ENCODE measurements at places on chromosomes 3 and 15.

DNA sequence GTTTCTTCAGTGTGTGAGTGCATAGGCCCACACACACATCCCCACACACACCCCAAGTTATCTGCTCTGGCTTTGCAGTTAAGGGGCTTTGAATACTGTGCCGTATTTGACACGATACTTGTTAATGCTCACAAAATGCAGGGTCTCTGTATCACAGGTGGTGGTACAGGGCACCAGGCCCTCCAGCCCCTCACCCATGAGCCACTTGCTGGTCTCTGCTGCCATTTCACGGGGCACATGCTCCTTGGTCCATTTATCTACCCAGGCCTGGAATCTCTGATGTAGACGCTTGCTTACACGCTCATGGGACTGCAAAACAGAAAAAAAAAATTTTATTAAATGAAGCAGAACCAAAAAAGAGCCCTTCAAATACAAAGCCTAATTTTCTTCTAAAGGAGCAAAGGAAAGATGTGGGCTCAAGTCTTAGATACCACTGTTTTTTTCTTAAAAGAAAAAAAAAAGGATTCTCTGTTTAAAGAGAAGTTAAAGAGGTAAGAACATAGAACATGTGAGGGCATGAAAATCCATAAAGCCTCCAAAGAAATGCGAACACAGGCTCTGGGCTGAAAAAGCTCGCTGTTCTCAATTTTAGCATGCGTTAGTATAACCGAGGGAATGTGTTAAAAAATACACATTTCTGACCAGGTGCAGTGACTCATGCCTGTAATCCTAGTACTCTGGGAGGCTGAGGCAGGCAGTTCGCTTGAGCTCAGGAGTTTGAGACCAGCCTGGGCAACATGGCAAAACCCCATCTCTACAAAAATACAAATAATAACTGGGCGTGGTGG is 3.7 kb upstream of the MAN2C1 start:
- no peak for DNase-seq

- no peak for DNase-seq
Observed at GRCh38 chr15:89885611-89886010, 8.2 kb downstream of the AP3S2 start.

- DNase-seq, result no peak
Observed at GRCh38 chr3:183233966-183234365, 19.1 kb upstream of the B3GNT5 start.

DNA sequence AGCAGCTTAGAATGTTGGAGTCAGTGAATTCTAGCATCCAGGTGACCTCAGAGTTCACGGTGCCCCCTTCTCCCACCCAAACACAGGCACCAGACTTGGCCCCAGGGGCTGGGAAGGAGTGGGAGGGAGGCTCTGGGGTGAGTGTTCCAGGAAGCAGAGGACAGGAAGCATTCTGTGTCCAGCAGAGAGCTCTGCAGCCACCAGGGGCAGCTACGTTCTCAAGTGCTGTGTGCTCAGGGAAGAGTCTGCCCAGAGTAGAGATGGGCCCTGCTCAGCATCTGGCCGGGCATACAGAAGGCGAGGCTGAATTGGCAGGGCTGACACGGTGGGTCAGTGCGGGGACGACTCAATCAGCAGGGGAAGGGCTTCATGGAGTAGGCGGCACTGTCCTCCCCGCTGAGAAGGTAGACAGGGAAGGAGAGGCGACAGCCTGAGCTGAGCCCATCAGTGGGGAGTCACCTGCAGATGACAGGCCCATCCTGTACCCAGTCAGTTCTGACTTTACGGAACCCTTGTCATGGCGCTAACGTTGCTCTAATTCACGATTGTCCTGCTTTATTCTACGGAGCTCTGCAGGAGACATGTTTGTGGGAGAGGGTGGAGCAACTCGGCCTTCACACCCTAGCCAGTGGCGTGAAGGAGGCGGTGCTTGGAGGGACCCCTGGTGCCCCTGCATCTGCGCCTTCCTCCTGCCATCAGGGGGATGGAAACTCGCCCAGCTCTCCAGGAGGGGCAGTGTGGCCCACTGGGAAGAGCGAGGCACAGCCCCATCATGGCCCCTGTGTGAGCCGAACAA is 82.2 kb downstream of the C3orf70 start:
- peak; percentile 56 for DNase-seq

DNA sequence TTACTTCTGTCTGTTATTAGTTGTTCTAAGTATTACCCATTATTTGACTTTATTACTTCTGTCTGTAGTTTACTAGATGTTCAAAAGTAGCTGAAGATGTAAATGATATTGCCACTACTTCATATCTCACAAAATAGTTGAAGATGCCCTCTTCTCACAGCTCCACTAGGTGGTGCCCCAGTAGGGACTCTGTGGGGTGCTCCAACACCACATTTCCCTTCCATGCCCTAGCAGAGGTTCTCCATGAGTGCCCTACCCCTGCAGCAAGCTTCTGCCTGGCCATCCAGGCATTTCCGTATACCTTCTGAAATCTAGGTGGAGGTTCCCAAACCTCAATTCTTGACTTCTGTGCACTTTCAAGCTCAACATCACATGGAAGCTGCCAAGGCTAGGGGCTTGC is 80.8 kb downstream of the KCNH8 start:
- DNase-seq, result peak; percentile 5

DNA sequence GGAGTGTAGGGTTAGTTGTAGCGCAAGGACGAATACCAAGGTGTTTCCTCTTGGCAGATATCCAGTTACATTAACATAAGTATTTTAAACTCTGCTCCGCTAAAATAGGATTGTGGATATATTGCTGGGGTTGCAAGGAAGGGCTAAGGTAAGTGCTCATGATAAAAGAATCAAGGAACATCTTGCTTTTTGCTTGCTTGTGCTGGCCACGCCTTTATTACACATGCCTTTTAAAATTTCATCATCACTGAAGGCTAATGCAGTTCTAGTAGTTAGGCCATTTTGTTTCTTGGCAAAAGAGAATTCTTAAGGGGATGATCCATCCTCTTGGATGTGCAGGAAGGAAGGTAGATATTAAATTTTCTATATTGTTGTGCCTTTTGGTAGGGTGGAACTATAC is 415.6 kb upstream of the TPM1 start:
- DNase-seq, result peak; percentile 29

- DNase-seq, result no peak
Observed at GRCh38 chr3:160440687-160441086, 8.9 kb downstream of the TRIM59 start.

- peak; percentile 47 for DNase-seq
Observed at GRCh38 chr3:154132777-154133375, 11.7 kb downstream of the ARHGEF26 start.

GRCh38 chr15:35141743-35142471 is 56.8 kb upstream of the NANOGP8 start:
- no peak for DNase-seq

DNA sequence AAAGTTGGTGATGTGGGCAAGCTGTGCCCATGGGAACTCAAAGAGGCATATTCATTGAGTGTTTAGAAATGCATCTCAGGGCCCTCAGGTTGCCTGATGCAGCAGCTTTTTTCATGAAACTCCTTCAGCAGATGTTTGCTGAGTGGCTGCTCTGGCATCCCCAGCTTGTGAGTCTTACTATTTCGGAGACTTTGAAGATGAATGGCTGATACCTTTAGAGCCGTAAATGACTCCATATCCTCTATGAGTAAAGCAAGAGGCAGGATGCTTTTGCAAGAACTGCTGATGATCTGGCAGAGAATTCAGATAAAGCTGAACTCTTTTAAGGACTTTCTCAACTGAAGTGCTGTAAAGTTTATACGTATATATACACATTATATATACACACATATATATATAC is 384.3 kb downstream of the CACNA2D3 start:
- DNase-seq, result no peak

DNA sequence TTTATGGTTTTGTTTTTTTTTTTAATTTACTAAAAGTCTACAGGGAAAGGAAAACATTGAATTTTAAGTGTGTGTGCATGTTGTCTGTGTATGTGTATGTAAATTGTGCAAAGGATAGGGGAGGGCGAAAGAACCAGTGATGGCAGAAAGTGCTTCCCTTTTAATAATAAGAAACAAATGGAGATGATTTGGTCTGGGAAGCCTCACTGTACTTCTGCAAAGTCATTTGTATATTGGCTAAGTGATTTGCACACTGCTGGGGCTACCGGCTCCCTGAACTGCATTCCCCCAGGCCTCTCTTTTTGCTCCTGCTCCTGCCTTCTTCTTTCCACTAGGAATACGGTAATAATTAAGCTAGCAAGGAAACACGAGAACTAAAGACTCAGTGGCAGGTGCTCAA is 101.2 kb downstream of the CD47 start:
- DNase-seq, result no peak

GRCh38 chr15:76310475-76311099 is 682 bp downstream of the ETFA start:
- peak; percentile 57 for DNase-seq

DNA sequence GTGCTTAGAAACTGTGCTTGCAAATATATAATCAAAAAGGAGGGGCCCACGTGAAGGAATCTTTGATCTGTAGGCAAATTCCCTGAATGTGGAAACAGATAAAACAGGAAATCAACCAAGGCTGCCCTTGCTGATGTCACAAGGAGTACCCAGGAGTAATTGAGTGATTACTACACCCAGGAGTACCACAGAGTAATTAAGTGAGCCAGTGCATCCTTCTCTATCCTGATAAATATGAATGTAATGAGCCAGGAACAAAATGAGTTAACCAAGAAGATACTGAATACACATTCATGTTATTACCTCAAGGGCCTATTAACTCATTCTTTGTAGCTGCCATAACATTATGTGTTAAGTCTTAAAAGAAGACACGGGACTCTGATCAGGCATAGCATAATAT is 87.3 kb upstream of the POU1F1 start:
- no peak for DNase-seq

GRCh38 chr3:25169151-25169550 is 258.9 kb upstream of the RARB start:
- DNase-seq, result no peak

- DNase-seq, result no peak
Observed at GRCh38 chr15:31171731-31172130, 70.2 kb upstream of the TRPM1 start.

- no peak for DNase-seq
Observed at GRCh38 chr3:57423335-57423734, 120.8 kb downstream of the DNAH12 start.

DNA sequence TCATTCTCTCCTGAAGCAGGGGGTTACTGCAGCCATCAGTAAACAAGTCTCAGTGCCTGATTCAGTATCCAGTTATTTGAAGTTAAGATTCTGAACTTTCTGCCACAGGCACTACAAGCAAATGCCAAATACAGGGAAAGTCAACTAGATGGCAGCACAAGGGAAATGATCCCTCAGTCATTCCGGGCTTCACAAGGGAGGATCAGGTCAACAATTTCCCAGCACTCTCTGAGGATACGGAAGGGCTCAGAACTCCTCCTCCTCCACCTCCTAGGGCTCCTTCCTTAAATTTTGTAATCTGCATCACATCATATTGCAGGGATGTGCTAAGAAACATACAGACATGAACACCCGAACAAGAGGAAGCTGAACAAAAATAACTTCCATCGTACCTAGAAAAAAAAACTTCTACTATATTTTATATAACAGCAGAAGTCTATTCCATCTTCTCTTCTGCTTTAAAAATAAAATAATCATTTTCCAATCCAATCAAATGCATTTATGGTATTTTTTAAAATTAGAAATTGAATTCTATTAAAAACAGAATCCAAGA is 187.1 kb downstream of the FMN1 start:
- peak; percentile 37 for DNase-seq

GRCh38 chr15:45521596-45522327 is 793 bp downstream of the SLC30A4 start:
- peak; percentile 7 for DNase-seq

DNA sequence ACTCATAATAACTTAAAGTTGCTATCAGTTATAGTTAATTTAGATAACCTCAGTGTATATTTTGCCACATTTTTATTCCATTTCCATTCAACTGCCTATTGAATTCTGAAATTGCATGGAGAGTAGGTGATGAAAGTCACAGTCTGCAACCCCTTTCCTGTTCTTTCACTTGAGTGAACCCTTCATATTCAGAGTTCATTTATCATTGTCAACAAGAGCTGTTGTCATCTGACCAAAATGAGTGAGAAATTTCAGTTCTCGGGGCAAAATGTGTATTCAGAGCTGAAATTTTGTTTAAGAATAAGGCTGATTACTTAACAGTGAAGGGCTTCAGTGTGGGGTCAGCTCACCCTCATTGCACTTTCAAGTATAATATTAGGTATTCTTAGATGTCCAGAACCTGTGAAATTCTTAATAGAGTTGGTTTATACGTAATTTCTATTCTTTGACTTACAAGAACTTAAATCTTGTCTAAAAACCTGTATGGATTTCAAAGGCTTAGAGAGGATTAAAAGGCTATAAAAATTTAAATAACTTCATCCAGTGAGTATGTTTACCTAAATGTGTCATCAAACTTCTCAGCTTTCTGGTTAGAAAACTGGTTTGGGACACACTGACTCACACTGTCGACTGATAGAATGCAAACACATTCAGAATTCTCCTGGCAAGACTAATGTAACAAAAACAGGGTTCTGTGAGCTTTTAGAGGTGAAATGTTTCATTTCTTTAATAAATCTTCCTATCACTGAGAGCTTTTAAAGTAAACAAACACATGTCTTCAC is 92.2 kb downstream of the CMSS1 start:
- peak; percentile 52 for DNase-seq

GRCh38 chr3:71388535-71389120 is 194.9 kb downstream of the FOXP1 start:
- DNase-seq, result no peak

- DNase-seq, result no peak
Observed at GRCh38 chr15:60922736-60923135, 306.4 kb downstream of the RORA start.

DNA sequence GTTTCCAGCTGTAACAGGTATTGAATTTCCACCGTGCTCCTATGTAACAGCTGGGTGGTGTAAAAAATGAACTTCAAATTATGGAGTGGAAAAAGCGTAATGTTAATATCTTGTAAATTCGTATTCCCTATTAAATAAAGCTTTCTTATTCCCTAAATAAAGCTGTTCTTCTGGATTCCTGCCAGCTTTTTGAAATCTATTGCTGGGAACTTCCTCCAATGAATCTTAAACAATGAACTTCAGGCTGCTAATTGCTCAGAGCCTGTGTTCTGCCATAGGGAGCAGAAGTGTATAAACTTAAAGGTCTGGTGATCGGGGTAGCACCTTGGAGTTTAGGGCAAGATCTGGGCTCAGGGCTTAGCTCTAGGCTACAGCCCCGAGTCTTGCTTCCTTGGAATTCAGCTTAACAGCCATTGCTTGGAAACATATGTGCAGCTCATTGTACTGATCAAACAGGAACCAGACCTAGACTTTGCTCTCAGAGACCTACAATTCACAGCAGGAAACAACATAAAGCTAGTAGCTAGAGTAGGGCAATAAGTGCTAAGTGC is 1.4 kb downstream of the ARL14 start:
- DNase-seq, result no peak

DNA sequence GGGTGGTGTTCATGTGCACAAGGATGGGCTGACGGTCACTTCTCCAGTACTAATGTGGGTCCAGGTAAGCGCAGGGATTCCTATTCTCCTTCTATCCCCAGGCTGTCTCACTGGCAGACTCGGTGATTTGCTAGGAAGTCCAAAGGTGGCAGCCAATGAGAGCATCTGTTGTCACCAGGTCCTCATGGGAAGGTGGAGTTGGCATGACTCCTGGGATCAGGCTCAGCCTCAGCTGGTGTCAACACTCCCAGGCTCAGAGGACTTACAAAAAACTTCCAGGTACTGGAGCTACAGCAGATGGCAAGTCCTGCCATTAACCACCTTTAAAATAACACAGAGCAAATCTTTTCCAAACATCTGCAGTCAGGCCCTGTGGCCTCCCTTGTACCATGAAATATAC is 13.8 kb downstream of the XYLB start:
- no peak for DNase-seq

Data from NCI-H82 (cell line).